T-helper 2 cell (primary cell): ENCODE measurements at places on chromosomes 5 and 9.

- DNase-seq = no peak
Measured at GRCh38 chr5:127513408-127513970, 4.0 kb upstream of the PRRC1 start.

- no peak for DNase-seq
Measured at GRCh38 chr9:20358207-20358606, 264.1 kb downstream of the MLLT3 start.

- DNase-seq = no peak
Measured at GRCh38 chr5:34574936-34575467, 81.1 kb upstream of the RAI14 start.

DNA sequence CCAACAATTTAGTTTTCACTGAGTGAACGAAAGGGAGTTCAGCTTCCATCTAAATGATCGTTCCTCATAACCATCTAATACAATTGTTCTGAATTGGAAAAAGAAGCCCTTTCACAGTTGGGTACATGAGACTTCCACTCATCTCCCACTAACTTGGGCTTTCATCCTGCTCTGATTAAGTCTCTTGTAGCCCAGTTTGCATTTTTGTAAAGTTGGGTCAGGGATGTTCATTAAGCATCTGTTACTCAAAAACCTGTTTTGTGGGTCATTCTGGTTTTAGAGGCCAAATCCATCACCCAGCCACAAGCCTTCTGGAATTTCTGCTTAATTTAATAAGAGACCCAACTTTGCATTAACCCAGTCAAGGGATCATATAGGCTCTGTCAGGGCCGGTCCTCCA lies 385.3 kb downstream of the BNC2 start:
- DNase-seq = no peak

DNA sequence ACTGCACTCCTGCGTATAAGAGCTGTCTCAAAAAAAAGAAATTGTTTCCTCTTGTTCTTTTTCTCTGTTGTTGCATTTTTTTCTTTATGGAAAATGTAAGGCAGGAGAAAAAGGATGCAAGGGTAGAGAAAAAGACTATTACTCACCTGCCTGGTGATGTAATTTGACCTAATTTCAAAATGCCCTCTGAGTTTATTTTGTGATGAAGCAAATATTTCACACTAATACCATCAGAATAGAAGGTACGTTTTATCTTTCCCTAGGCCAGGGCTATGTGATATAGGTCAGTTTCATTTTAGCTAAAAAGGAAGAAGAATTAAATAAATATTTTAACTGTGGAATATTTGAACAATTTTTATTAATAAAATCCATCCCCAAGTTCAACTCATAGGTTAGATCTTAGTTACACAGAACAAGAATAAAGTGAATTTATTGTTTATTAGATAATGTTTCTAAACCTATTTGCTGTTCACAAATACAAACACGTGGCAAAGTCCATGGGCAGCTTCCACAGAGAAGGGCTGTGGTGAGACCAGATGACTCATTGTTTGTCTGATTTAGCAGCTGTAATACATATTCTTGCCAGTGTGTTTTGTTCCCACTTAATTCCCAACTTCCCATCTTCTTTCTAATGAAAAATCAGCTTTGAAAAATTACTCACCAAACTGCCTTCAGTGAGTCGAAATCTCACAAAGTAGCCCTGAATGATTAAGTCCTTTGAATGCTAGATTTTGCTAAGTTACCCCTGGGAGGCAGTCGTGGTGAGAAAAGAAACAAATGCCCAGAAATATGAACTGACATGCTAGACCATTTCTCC lies 52.8 kb upstream of the CCDC112 start:
- DNase-seq = no peak

DNA sequence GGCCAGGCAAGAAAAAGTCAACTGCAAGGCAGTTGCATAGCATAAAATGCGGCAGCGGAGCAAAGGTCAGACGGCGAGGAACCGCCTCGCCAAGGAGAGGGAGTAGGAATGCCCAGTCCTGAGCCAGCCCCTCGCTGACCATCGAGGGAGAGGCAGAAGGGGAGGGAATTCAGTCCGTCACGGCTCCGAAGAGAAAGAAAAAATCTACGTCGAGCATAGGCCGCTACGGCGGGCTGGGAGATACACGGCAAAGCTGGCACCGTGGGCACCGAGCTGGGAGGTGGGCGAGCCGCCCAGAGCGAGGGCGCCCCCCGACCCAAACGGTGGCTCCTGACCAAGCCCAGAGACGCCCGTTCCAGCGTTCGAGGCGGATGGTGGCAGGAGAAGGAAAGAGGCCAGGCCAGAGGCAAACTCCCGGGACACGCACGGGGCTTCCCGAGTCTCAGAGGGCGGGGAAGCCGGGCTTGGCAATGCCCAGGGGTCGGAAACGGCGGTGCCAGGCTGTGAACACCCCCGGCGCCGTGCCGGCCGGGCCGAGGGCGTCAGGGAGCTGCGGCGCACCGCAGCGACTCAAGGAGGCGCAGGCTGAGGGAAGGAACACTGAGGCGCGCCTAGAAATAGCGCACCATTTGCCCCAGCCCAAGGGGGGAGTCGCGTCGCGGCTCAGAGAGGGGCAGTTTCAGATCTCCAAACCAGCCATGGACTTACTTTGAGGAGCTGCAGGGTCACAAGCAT lies 518 bp downstream of the SPRY4 start:
- DNase-seq = no peak

- no peak for DNase-seq
Measured at GRCh38 chr9:124694414-124695279, 76.5 kb downstream of the NR6A1 start.

DNA sequence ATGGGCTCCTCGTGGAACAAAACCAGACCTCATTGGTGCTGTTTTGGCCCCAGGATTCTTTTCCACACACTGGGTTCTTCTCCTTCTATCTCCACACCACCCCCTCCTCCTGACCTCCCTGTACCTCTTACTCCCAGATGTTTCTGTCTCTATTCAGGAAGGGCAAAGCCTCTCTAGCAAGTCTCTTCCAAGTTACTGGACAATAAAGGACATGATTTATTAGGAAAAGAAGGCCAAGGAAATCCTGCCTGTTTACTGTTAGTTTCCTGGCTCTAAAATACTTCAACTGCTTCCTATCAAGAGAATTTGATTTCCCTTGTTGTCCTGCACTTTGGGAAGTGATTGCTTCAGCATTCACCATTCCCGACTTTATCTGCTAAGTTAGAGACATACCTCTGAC lies 262.0 kb downstream of the SAXO1 start:
- DNase-seq = no peak

- no peak for DNase-seq
Measured at GRCh38 chr9:97714435-97714834, 17.3 kb upstream of the XPA start.
